ENCODE measurements at places on chromosomes 3 and 15.

DNA sequence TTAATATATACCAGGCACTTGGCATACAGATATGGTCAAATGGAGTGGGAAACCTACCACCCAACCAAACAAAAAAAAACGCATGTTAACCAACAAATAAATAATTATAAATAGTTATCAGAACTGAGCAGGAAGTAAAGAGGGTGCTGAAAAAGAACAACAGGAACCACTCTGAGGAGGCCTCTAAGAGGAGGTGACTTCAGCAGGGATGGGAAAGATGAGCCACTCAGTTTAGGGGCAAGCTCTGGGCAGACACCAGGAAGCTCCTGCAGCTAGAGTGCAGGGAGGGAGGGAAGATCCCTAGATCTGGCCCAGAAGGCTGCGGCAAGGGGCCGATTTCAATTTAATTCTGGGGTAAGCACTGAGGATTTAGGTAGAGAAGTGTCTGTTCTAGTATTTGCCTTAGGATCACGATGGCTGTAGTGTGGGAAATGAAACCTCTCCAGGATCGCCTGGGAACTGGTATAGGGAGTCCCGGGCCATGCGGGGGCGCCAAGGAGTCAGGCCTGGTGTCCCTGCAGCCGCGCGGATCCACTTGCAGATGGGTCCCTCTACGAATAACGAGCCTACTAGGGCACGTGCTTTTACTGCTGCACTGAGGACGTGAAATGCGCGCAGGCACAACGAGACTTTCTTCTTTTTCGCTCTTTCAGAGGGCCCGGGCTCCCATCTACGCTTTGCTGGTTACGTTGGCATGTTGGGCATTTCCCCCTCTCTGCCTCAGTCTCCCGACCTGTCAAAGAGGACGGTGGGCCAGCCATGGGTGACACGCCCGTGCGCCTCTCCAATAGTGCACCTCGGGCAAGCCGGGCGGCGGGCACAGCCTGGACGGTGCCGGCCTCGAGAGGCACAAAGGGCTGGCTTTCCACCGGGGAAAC lies 1.5 kb upstream of the LIMD1 start:
- peak; percentile 93 for DNase-seq

DNA sequence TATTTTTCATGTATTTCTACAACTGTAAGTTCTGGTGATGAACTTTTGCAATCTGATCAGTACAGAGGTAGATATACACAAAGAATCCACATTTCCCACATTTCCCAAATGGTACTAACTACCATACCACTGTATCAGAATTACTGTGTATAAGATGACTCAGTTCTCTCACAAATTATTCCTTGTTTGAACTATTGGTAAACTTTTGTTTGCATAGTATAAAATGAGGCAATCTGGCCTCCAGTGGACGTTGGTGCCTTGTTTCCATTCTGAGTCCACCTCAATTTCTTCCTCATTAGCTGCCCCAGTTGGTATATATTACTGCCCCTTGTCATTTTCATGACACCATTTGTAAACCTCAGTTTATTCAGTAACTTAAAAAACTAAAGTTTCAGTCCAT lies 38.5 kb downstream of the SPTSSB start:
- no peak for DNase-seq

DNA sequence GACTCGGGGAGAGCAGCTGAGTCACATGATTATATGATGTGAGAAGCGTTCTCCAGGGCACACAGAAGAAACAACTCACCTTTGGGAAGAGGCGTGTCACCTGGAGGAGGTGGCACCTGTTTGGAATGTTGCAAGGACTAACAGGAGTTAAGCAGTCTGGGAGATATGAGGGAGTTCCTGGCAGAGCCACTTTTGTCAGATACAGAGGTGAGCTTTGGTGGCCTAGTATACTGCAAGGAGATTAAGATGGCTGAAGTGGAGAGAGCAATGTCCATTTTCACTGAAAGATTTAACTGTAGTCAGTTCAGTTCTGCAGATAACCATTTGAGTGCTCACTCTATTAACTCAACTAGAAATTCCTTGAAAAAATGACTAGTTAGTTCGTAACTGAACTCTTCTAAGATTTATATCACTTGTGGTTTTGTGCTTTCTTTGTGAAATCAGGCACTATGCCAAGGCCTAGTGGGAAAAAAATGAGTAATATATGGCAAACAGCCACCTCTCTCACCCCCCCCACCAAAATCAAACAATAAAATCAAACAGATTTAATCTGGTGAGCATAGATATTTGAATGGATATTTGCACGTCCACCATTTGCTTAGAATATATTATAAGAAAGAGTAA lies 61.3 kb downstream of the CRYBG3 start:
- peak; percentile 54 for DNase-seq

- DNase-seq: no peak
Measured at GRCh38 chr15:40251486-40252140, 12.8 kb downstream of the PAK6 start.

- no peak for DNase-seq
Measured at GRCh38 chr3:117433427-117433826, 723.8 kb downstream of the TUSC7 start.

GRCh38 chr15:86608461-86609205 lies 529.0 kb downstream of the AGBL1 start:
- no peak for DNase-seq

DNA sequence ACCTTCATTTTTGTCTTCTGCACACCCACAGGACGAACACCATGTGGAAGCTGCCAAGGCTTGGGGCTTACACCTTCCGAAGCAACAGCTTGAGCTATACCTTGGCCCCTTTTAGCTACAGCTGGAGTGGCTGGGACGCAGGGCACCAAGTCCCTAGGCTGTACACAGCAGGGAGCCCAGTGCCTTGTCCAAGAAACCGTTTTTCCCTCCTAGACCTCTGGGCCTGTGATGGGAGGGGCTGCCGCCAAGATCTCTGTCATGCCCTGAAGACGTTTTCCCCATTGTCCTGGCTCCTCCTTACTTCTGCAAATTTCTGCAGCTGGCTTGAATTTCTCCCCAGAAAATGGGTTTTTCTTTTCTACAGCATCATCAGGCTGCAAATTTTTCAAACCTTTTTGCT lies 7.8 kb downstream of the CNTN4 start:
- no peak for DNase-seq

DNA sequence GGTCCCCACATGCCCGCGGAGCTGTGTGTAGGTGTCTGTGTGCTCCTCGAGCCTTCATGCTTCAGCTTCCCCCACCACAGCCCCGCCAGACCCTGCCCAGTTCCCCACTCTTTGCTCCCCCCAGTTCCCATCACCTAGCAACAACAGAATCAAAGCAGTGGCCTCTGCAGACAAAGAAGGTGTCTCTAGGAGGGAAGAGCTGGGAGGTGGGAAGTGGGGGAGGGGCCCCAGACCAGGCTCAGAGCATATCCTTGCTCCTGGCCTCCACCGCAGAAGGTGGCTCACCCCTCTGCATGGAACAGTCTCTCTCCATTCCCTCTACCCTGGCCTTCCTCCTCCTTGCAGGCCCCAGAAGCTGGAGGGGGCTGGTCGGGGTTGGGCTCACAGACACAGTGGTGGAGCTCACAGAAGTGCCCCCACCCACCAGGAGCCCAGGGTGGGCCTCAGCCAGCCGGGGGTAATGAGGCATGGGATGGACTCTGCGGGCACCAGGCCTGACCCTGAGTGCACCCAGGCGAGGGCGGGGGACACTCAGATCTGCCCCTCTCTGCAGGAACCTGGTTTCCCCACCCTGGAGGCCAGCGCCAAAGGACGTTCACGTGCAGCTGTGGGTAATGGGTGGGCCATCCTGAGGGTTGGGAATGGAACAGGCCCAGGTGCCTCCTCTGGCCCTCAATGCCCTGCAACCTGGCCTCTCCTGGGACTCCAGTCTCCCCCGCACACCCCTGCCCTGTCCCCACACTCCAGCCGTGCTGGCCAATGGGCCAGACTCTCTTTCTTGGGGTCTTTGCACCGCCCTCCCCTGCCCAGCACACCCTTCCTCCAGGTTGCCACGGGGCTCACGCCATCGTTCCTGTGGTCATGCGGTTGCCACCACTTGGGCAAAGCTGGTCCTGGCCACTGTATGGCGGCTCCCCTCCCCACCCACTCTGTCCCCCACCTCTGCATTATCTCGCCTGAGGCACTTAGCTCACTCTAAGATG lies 53.4 kb downstream of the TPRA1 start:
- DNase-seq: no peak

- no peak for DNase-seq
Measured at GRCh38 chr3:144772372-144772771, 800.7 kb downstream of the DIPK2A start.
